Stomach (tissue), 19 donors: ENCODE measurements at places on chromosomes 13 and 19.

DNA sequence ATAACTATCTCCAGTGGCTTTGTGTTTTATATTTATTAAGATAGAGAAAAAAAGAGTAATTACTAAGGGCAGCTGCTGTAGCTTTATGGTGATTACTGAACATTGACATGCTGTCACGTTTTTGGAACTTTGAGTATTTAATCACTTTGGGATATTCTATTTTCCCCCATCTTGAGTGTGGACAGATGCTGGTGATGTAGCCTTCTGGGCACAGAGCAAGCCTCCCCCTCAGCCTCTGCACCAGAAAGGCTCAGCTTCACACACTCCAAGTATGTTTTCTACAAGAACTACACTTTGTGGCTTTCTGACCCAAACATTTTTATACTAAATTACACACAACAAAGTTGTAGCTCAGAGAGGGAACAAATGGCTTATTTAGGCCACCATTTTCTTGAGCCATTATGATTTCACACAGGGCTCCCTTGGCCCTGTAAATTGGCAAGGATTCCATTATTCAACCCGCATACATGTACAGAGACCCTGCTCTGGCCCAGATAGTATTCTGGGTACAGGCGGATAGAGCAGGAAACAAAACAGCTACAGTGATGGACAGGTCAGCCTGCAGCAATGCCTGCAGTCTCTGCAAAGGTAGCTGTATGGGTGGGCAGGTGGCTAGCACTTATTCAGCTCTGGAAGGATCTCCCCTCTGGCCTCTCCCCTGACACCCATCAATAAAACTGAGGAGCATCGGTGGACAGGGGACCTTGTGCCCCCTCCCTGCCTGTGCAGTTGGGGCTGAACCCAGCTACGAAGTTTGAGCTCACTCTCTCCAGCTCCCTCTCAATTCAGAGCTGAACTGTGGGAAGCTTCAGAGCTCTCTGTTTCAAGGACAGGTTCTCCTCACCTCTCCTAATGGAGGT lies 1.3 kb downstream of the ALOX5AP start:
- DNase-seq, result no peak

DNA sequence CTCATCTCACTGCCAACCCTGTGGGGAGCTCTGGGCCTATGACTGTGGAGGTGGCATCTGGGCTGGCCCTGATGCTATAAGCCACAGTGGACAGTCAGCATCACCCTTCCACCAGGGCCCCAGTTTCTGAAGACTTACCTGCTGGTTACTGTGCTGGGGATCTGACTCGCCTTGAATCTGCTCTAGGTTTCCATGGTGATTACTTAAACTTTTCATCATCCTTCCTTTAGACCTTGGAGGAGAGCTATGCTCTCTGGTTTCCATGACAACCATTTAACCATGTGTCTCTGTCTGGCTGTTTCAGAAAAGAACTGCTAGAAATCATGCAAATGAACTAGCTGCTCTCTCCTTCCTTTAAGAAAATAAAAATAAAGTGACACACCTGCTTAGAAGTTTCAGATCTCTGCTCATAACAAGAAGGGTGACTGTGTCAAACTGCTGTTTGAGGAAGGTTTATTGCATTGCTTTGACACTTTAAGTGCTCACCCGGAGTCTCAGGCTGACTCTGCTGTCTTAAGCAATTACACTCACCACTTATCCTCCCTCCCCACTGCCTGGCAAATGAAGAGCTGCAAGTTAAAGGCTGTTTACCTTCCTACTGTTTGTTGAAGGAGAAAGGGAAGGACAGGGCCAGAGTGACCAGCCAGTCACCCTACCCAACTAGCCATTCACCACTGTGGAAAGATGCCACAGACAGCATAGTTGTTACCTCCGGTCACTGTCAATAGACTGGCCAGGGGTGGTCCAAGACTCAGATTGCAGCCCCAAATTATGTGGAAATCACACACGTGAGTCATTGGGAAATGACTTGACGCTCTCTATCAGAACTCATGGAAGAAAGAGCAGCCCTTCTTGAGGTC lies 87.6 kb downstream of the HSPH1 start:
- no peak for DNase-seq

DNA sequence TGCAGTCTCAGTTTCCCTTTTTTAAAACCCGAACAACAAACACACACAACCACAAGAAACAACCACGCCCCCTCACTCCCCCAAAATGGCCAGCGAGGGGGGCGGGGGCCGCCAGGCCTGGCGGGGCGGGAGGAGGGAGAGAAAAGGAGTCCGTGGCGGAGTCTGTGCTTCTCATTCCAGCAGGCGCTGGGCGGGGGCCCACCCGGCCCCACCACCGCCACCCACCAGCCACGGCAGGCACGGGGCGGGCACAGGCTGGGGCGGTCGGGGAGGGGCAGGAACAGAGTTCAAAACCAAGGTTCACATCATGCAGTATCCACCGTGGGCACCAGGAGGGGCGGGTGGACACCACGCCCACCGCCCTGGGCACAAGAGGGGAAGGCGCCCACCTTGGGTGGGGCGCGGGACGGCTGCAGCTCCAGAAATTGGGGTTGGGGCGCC lies 12.9 kb downstream of the DPF1 start:
- DNase-seq, result peak; percentile 74

GRCh38 chr19:34172661-34173192 lies 423 bp downstream of the LSM14A start:
- DNase-seq, result no peak

- no peak for DNase-seq
These were observed 661.0 kb downstream of the SLITRK1 start for GRCh38 chr13:83221256-83221655.

DNA sequence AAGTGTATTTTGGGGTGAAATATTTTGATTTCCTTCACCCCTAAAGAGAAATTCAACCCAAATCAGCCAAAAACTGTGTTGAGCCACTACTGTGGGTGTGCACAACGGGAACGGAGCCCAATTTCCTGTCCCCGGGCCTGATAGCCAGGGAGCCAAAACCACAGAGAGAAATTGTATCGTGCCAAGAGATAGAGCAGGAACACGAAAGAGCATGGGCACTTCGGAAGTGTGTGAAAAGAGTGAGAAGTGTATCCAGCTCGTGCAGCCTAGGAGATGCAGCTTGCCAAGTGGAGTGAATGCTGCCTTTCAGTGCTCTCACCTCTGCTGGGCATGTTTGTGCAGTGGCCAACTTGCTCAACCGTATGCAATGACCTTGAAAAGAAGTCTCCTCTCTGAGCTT lies 19.4 kb upstream of the PLEKHF1 start:
- no peak for DNase-seq

GRCh38 chr19:3061182-3062161 lies 823 bp downstream of the TLE5 start:
- peak; percentile 52 for DNase-seq

GRCh38 chr19:38617764-38618589 lies at the start of gene MAP4K1:
Gene MAP4K1 (minus strand): TSS chr19:38617953. CDS start chr19:38617895, 58 bp downstream.
- DNase-seq, result peak; percentile 53

DNA sequence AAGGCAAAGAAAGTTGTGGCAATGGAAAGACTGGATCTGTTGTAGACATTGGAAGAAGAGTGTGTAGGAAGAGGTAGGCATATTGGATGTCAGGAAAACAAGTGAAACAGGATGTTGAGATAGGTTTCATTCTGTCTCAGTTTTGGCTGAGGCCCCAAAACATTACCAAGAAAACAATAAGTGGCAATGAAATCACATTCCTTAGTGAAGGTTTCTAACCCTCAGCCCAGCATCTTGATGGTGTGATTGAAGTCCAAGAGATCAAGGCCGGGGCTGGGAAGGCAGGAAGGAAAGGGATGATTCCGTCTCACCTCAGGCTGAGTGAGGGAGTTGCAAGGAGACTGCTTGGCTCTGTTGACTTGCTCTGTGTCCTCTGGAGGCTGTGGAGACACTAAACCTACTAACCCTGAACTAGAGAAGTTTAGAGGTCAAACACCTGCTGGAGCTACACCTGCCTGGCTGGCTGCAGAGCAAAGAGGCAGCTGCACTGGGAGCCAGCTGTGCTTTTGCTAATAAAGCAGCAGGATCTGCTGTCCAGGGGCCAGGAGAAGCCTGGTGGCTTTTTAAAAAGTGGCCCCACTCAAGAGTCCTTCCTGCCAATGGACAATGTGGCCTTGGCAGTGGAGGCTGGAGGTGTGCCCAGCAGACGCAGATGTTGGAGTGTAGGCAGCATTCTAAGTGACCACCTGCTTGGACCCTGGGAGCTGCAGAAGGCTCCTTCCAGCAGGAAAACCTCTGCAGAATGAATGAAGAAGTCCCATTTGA lies 53.6 kb downstream of the DGKH start:
- no peak for DNase-seq

GRCh38 chr13:33797622-33798021 lies 20.3 kb upstream of the RFC3 start:
- no peak for DNase-seq

DNA sequence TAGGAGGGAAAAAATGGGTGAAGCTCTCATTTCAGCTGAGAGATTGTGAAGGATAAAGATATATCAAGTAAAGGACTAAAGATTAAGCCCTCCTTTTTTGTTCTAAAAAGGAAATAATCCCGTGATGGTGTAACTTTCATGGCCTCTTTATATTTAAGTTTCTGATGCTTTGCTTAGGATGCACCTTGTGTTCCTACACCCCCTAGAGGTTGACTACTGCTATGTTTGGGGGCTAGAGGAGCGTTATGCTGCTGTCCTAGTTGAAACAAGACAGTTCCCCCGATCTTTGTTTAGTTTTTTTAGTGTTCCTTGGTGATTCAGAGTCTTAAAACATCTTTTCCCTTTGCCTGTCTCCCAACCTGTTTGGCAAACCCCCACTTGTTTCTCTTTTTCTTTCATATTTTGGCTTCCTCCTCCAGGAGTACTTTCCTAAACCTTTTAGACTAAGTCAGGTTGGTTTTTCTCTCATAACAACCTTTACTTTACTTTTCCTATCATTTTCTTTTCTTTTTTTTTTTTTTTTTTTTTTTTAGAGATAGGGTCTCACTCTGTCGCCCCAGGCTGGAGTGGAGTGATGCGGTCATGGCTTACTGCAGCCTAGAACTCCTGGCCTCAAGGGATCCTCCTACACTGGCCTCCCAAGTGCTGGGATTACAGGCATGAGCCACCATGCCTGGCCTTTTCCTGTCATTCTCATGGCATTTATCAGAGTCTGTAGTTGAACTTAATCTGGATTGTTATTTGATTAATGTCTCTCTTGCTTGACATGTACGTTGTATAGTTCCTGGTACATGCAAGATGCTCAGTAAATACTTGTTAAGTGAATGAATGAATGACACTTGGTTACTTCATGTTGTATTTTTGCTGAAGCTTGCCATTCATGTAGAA lies 2.8 kb downstream of the UBA2 start:
- DNase-seq, result no peak

- DNase-seq, result no peak
These were observed 3.5 kb upstream of the OBI1 start for GRCh38 chr13:78662467-78662866.

GRCh38 chr19:41920882-41921576 lies 7.2 kb downstream of the ERFL start:
- DNase-seq, result no peak

- no peak for DNase-seq
These were observed 776 bp downstream of the DNAJC3 start for GRCh38 chr13:95677564-95678266.

GRCh38 chr13:50275392-50276063 lies 260.3 kb downstream of the KCNRG start:
- peak; percentile 79 for DNase-seq

DNA sequence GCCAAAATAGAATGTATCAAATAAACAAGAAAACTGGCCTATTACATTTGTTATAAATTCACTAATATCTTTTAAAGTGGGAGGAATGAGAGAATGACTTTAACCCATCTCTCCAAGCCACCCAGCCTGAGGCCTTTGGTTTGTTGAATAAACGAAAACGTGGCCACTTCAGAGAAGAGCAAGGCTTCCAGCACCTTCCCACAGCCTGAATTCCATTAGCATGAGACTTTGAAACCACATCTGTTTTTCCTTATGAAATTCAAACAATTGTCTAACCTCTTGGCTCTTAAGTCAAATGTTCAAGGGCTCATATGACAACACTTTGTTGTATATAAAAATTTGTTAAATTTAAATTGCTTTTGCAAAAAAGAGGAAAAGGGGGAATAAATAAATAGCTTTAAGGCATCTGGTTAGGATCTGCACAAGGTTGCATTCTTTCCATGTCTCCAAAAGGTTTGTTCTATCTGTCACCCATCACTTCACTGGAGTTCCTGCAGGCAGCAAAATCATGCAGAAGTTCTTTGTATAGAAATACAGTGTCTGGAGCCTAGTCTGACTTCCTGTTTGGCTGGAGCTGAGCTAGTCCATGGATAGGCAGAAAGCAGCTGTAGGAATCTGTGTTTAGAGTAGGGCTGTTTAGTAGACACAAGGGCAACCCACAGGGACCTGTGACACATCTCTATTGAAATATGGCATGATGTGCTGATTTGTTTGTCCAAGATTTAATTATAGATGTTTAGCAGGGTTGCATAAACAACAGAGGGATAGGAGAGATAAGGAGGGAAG lies 502.3 kb downstream of the KCTD12 start:
- DNase-seq, result no peak

GRCh38 chr13:100668408-100668807 lies 6.2 kb downstream of the TMTC4 start:
- no peak for DNase-seq

GRCh38 chr13:80133631-80134261 lies 207.2 kb downstream of the SPRY2 start:
- DNase-seq, result no peak

DNA sequence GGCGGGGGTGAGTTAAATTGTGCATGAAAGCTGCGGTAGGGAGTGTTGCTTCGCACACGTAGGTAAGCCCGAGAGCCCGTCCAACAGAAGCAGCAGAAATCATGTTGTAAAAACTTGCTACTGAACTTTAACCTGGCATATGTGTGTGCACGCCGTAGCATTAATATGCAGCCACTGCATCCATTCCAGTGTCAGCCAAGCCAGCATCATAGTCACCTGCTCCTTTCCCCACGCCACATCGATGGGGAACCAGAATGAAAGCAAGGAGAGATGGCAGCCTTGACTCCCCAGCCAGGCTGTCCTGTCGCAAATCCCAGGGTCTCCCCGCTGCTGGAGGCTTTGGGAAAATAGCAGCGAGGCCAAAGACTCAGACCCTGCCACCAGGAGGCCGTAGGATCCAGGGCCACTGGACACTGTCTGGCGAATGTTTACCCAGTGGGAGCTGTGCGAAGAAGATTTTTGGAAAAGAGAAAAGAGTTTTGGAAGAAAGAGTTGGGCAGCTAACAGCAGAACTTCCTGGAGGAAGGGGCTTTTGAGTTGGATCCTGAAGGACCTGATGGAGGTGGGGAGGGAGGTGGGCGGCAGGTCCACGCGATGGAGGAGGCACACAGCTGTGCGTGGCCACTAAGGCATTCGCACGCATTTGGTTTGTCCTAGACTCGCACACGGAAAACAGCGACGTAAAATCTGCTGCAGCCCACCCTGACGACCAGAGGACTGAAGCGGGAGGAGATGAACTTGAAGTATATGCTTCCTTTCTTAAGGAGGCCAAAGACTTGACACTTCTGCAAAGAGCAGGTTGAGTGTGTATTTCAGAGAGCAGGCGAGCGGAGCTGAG lies 48.7 kb upstream of the RANBP3 start:
- no peak for DNase-seq
